ENCODE measurements at places on chromosomes 11 and 22. TPM values are rescaled to one million over a fixed set of nuclear protein-coding genes. Genes with fewer than 3 reads are reported as not detected.
A peak's percentile ranks its signal among the peaks of the same experiment; 100 is the strongest.

The LDLRAD3 gene
- 0.59 TPM for total RNA-seq

The BACE1-AS gene
- 3.2 TPM for total RNA-seq

The SCGB1A1 gene
- not detected for total RNA-seq

The NFAM1 gene
- 0.16 TPM for total RNA-seq

The POU2AF1 gene
- 4.5 TPM for total RNA-seq

The OR10D3 gene
- not detected for total RNA-seq

The CRACR2B gene
- 2.1 TPM for total RNA-seq

The ADAMTS8 gene
- not detected for total RNA-seq

- no peak for DNase-seq
Observed at GRCh38 chr11:15106201-15106965, 8.3 kb upstream of the INSC start.

DNA sequence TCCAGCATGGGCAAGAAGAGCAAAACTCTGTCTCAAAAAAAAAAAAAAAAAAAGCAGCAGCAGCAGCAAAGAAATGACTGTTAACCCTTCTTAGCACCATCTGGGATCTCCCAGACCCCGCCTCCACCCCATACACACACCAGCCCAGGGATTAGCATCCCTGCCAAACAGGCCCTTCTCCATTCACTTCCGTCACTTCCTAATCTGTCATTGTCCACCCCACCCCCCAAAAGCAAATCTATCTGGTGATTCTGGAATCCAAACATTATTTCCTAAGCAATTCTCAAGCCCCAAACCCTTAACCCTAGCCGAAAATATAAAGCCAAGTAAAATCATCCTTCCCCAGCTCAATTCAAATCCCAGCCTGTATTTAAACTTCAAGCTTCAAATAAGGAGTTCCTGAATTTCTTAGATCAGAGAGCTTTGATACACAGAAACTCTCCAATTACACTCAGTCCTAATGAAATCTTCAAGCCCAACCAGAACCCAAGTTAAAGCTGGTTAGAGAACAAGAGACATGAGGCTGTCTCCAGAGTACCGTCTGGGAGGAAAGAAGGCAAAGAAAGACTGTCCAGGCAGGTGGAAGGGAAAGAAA, 6.0 kb upstream of the AHNAK start:
- no peak for DNase-seq

DNA sequence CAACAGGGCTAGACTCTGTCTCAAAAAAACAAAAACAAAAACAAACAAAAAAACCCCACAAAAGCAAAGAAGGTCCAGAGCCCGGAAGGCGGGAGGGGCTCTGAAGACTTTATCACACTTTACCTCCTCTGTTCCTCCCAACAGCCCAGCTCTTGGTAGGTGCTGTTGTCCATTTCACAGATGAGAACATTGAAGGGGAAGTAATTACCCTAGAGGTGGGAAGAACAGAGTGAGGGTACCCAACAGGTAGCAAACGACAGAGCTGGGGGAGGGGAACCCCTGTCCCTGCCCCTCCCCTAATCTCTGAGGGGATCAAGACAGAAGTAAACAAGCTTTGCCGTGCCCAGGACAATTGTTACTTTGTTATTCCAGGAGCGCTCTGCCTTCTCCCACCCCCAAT, 1.0 kb upstream of the BIK start:
- DNase-seq: no peak

- DNase-seq: no peak
Observed at GRCh38 chr11:87454241-87454640, 416.5 kb downstream of the TMEM135 start.

DNA sequence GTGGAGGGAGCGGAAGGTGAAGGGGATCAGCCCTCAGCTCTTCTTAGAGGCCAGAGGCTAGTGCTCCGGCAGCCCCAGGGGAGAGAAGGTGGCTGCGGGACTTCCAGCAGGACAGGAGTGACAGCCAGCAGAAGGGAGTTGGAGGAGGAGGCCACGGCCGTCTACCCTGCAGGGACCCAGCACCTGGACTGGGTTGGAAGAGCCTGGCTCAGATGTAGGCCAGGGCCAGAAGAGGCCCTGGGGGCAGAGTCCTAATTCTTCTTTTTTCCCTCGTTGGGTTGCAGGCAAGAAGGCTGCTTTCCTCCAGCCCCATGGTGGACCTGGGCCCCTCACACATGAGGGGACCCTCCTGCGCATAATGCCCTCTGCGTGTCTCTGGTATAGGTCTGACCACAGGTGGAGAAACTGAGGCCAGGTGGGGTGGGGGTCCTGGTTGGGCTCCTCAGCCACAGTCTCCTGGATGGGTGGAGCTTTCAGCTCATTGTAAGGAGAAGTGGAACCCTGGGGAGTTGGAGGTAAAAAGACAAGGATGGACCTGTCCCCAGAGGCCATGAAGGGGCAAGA, 2.3 kb upstream of the MCAM start:
- DNase-seq: no peak

DNA sequence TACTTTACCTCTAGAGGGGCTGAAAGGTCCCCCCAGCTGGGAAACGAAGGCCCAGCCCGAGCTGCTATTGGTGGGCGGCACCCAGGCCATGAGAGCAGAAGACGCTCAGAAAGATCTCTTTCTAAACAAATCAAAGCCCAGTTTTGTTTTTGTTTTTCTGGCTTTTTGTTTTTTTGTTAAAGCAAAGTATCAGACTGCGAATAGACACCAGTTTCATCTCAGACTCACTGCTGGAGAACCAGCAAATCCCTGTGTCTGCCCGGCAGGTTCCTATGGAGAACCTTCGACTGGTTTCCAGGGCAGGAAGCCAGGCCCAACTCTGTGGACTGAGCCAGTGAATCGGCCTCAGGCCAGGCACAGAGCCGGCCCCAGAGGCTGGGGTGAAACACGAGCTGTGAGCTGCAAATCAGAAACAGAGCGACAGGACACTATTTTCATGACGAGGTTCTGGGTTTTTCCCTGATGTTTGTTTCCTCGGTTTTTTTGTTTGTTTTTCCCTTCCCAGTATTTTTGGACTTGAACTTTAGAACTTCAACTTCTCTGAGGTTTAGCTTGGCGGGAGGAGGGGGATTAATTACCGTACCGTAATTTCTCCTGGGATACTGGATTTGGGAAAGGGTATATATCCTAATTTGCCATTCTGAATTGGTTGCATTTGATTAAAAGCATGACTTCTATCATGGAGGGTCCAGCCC, 16.0 kb upstream of the B4GALNT4 start:
- DNase-seq: no peak

- peak; percentile 9 for DNase-seq
Observed at GRCh38 chr22:25903294-25903693, 161.3 kb downstream of the MYO18B start.

- no peak for DNase-seq
Observed at GRCh38 chr11:60691661-60692060, 7.8 kb upstream of the MS4A8 start.

DNA sequence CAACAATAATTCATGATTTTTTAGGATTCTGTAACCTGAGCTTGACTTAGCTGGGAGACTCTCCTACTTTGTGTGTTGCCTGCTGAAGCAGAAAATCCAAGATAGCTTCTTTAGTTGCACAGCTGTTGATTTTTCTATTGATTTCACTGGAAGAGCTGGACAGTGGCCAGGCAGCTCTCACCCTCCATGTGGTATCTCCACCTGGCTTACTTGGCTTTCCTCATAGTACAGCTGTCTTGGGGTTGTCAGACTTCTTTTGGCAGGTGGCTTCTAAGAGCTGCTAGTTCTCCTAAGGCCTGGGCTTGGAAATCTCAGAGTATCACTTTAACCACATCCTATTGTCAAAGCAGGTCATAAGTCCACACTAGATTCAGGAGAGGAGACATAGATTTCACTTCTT, 130.8 kb upstream of the SPON1 start:
- DNase-seq: no peak

GRCh38 chr22:48821346-48821690, 1006.4 kb downstream of the BRD1 start:
- no peak for DNase-seq

GRCh38 chr11:34181856-34182405, 76.5 kb downstream of the NAT10 start:
- DNase-seq: no peak

DNA sequence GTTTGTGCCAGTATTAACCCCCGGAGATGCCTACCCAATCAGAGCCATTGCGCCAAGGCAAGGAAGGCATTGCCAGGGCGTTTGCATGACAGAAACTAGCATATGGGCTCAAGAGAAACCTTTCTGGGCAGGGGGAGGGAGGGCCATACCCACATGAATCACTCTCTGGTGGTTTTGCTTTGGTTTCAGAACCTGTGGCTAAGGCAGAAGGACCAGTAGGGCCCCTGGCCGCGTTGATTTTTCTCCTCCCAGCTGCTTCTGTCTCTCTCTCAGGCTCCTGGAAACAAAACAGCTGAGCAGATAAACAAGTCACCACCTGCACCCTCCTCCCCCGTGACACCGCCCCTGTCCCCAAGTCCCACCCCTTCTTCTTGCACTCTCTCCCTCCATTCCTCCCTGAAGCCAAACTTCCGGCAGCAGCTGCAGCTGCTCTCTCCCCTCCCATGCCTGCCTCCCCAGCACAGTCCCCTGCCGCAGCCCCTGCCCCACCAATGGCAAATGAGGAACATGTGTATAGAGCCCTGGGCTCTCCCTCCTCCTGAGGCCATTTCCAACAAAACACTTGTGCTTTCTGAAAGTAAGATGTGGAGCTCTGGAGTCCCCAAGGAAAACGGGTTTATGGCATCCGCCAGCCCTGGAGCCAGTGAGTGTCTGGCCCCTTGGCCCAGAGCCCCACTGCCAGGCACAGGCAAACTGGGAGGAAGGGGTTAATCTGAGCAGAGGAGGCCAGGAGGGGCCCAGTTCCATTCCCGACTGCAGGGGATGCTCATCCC, 39.0 kb upstream of the ADA2 start:
- DNase-seq: peak; percentile 86

DNA sequence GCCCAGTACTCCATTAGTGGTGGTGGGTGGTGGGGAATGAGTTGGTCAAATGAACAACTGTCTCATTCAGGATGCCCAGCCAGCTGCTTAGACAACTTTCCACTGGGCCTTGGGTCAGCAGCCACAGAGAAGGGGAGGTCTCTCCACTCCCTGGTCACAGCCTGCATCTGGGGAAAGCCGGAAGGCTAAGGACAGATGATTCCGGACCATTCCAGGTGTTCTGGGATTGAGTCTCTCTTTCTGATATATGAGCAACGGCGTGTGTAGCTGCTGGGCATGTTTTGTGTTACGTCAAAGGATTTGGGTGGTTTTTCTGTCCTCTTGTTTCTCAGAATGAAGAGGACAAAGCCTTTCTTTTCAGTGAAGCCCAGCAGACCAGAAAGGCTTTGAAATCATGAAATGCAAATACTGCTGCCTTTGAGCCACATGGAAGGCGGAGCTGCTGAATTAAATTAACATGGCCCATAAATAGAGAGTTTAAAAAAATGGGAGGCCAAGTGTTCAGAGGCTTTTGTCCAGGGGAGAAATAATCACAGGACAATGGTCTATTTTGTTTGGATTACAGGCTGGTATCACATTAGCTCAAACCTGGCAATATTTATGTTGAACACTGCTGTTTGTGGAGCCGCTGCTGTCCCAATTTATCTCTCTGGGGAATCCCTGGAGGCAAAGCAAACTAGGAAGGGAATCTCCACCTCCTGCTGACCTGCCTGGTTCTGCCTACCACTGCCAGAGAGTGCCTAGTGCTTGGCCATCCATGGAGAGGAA, 234.4 kb upstream of the E2F8 start:
- no peak for DNase-seq

DNA sequence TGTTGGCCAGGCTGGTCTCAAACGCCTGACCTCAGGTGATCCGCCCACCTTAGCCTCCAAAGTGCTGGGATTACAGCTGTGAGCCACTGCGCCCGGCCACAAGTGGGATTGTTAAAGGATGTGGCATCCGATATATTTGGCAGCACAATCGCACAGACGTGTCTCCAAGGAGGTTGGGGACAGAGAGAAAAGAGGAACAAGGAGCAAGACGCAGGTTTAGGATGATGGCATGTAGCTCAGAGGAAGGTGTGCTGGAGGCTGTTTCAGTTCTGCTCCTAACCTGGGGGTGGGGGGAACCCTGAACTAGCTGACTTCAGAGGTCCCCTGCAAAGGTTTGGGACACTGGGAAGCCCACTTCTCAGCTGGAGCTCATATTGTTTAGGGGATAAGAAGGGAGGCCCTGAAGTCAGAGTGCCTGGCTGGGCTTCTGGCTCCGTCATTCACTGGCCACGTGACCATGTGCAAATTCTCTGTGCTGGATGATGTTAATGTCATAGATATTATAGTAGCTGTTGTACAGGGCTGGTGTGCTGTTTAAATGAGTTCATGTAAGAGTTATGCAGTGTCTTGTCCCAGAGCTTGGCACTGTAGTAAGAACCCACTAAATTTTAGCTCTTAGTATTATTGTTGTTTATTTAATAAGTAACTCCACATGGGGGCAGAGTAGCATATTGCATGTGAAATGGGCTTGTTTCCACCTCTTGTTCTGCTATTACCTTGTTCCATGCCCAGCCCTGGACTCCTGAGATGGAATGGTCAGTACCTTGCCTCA, 129.7 kb downstream of the ST3GAL4 start:
- DNase-seq: no peak

GRCh38 chr11:746289-747157, 741 bp upstream of the TALDO1 start:
- peak; percentile 62 for DNase-seq

DNA sequence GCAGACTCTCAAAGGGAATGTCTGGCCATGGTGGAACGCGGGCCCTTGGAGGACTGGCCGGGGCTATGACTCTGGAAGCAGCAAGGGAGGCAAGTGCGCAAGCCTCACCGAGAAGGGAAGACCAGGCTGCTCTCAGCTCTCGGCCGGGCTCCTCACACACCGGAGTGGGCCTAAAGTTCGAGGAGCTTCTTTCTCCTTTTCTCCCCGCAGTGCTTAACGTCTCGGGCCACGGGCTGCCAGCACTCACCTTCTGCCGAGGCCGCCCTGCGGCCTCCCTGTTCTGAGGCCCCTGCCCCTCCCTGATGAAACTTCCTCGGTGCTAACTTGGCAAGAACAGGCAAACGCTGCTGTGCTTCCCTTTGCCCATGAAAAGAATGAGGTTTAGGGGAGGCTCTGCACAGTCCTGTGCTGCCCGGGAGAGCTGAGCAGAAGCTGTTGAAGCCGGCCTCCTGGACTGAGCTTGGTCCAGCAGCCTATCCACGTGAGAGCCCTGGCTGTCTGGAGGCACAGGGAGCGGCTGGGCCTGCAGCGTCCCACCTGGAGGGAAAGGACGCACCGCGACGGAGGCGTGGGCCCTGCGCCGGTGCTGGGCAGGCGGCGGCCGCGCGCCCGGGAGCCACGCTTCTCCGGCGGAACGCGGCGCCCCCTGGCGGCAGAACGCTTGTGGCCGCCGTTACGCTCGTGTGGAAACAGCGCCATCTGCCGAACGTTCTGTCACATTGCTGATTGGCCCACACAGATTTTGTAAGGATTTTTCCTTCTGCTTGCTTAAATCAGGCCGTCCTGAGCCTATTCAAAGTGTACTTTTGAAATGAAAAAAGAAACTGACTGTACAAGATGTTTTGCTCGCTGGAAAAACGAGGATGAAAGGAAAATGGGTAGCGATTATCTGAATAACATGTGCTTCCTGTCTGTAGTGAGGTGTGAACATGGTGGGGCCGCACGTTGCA, 65.0 kb upstream of the TMEM45B start:
- peak; percentile 75 for DNase-seq

GRCh38 chr22:23604939-23605712, 25.0 kb upstream of the IGLL1 start:
- no peak for DNase-seq
